ENCODE measurements at places on chromosomes 7 and 10.

- peak; percentile 45 for DNase-seq
These were observed 71.6 kb downstream of the THSD7A start for GRCh38 chr7:11760372-11760771.

DNA sequence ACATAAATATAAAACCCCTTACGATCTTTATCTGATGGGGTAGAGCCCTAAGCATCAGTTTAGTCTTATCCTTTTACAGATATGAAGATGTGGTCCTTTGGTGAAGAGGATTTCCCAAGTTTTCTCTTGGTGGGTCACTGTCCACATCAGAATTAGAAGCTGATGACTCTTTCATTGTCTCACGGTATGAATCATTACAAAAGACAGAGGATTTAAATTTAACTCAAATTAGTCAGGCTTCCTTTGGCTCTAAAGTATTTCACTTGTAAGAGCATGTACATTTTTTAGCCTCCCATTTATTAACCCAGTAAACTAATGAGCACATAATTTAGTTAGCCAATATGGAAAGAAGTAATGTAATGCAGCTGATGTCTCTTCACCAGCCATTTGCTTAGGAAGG, 49.9 kb upstream of the TMEM26 start:
- peak; percentile 37 for DNase-seq

DNA sequence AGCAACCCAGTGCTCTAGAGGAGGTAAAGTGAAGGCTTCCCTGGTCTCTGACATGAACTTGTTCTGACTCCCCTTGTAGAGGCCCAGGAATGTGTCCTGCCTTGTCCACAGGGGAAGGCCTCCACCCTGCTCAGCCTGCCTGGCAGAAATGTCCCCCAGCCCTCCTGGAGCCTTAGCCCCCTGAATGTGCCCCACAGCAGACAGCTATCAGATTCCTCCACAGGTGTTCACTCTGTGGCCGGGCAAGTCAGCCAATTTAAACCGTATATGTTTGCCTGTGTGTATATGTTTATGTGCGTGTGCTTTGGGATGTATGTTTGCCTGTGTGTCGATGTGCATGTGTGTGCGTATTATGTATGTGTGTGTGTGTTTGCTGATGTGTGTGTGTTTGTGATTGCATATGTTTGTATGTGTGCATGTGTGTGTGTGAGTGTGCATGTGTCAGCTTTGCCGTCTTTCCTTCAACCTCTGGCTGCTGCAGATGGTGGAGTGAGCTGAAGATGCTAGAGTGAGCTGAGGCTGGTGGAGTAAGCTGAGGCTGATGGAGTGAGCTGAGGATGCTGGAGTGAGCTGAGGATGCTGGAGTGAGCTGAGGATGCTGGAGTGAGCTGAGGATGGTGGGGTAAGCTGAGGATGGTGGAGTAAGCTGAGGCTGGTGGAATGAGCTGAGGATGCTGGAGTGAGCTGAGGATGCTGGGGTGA, 68.9 kb upstream of the ANTXRL start:
- DNase-seq, result no peak

GRCh38 chr10:114058297-114058696, 14.6 kb downstream of the ADRB1 start:
- no peak for DNase-seq

DNA sequence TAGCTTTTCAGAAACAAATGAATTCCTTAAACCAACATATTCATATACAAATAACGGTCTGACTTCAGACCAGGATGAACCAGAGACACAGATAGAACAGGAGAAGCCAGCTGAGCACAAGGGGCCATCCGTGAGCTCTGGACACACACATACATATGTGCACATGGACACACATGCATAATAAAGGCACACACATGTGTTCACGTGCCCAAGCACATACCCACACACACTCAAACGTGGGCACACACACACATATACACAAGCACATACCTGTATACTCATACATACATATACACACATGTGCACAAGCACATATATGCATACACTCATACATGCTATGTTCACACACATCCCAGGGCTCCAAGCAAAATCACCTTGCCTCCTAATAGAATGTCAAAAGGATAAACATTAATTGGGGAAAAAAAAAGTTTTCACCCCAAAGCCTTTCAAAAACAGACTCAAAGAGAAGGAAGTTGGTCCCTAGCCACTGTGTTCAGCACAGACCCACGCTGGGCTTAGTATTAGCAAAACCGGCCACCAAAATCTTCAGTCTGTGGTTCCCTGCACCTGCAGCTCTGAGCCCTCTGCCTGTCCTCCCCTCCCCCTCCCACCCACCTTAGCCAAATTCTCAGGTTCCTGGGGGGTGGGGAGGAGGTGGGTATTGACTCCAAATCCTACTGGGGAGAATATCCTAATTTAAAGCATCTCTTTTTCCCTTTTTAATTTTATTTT, 100.4 kb upstream of the MACROH2A2 start:
- DNase-seq, result no peak

GRCh38 chr10:69318867-69319727, 40.8 kb downstream of the HK1 start:
- DNase-seq, result no peak

DNA sequence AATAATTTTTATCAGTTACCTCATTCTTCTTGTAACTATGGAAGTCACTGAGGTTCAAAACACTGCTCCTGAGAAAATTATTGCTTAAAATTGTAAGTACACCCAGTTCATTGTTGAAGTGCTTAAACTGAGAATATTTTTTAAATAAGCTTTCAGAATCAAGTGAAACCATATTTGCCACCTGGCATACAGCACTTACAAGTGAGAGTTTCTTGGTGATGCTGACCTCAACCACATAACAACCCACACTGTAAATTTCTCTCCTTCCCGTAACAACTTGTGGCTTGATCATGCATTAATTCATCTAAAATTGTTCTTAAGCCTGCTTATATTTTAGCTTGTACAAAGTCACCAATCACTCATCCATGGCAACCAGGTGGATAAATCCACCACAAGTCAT, 34.0 kb downstream of the IMMP2L start:
- no peak for DNase-seq

DNA sequence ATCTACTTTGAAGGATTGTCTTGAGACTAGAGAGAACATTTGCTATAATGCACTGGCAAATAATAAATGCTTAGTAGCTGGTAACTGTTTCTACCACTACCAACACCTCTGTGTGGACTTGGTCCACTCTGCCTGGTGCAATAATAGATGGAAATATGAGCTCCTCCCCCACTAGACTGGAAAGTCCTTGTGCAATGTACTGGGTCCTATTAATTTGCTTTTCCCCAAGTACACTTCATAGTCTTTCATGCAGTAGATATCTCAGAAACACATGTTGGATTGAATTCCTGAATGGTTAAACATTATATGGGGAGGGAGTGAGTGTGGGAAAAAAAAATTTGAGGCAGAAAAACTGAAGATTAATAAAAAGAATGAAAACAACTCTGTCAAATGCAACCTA, 119.3 kb downstream of the C10orf90 start:
- DNase-seq, result no peak

GRCh38 chr10:15739254-15739970, 19.7 kb upstream of the ITGA8 start:
- no peak for DNase-seq

DNA sequence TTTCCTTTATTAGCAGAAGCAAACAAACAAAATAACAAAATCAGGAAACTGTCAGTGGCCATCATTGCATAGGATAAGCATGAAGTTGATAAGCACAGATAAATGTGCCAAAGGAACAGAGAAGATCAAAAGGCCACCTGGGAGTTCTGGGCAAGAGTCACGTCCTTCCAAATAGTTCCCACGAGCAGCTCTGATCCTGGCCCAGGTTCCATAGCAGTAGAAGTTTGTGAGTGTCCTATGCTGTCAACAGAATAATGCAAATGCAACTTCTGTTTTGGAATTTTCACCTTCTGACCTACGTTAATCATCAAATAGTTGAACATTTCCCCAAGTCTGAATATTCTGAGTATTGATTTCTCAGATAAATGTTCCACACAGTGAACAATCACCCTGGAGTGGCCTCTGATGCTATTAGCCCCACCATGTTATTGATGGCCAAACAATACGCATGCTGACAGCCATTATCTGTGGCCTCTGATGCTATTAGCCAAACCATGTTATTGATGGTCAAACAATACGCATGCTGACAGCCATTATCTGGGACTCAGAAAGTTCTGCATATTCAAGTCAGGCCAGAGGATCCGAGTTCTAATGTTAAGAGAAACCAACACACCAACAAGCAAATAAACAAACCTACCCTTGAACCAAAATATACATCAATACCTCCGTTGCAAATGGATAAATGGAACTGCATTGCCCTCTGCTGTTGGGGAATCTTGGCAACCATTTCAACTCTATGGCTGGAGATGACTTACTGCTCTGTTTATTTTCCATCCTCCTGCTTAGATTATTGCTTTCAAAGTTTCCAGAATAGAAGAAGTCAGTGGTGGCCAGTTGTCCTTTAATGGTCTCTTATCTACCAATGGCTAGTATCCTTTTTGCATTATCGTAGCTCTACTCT, 63.3 kb downstream of the MRC1 start:
- no peak for DNase-seq

- no peak for DNase-seq
These were observed 38.3 kb downstream of the SND1 start for GRCh38 chr7:127690337-127690736.

DNA sequence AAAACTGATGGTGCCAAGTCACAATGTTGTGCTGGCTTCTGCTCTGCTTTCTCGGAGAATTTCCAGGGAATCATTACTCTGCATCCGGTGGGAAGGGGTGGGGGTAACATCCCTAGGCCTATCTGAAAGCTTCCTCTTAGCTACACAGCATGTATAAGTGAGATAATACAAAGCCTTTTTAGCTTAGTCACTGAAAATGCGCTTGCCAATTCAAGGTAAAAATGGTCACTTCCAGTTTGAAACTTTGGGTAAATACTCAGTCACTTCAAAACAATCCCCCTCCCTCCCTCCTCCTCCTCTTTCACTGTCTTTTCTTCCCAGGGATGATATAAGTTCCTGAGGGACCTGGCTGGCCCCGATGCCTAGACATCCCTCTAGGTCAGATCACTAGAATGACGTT, 57.3 kb upstream of the APBB1IP start:
- no peak for DNase-seq

DNA sequence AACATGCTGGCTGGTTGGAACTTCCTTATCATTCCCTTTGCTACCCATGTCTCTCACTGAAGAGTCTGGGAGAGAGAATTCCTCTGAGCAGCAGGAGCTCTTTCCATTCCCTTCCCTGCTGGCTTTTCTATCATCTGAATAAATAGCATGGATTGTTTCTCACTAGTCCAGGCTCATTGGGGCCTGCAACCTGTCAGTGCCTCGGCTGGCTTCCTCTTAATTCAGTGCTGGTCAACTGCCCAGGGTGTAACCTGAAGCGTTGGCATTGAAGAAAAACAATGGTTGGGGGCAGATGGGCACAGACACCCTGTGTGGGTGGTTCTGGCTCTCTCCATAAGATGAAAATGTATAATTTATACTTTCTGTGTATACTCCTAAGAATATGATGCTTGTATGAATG, 155.6 kb downstream of the ANLN start:
- DNase-seq, result no peak

DNA sequence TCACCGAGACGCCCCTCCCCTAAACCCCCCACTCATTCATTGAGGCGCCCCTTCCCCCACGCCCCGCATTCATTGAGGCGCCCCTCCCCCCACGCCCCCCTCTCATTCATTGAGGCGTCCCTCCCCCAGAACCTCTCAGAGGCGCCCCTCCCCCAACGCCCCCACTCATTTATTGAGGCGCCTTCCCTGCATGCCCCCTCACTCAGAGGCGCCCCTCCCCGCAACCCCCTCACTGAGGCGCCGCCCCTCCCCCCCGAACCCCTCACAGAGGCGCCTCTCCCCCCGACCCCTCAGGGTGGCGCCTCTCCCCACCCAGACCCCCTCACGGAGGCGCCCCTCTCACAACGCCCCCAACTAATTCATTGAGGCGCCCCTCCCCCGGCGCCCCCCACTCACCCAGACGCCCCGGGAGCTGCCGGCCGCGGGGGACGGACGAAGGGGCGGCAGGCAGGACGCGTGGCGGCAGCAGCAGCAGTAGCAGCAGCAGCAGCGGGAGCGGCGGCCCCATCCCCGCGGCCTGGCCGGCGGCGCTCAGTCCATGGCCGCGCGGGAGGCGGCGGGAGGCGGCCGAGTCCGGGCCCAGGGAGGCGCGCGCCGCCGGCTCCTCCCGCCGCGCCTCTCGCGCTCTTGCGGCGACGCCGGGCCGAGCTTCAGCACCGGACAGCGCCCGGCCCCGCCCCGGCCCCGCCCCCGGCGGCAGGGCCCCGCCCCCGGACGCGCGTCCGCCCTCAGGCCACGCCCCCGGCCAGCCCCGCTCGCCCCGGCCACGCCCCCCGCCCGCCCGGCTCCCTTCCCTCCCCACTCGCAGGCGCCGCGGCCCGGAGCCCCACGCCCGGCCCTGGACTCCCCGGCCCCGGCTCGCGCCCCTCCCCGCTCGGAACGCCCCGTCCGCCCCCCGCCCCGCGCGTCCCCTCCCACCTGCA, at the start of gene PTPRN2:
PTPRN2 (minus strand) TSS at position 662 of the 923 bp plus-strand sequence.
- DNase-seq, result no peak

DNA sequence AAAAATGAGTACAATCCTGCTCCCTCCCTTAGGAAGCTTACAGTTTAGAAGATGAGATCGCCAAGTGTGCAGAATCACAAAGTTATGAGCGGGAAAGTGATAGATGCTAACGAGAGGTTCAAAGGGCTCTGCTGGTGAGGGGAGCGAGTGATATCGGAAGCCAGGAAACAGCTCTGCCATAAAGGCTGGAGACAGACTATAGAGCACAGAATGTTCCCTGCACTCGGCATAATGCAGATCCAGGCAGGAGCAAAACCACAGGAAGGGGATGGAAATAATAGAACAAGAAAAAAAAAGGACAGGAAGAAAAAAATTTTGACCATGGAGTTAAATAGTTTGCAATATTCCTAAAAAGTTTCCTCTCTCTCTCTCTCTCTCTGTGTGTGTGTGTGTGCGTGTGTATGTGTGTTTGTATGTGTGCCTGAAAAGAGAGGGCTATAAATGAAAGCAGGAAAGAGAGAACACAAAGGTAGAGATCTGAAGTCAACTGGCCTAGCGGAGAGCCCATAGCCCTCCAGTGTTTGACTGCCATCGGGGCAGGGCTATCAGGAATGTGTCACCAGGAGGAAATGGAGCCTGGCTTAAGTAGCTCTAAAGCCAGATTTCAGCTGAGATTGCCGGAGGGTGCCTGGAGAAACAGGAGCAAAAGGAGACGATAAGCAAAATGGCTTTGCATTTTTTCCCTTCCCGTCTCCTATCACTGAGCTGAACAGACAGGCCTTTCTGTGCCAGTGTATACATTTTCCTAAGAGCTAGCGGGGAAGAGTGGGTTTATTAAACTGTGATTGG, 175.8 kb upstream of the LYZL1 start:
- no peak for DNase-seq

GRCh38 chr10:80205477-80206276, at the start of gene ANXA11:
ANXA11 (minus strand) TSS chr10:80205537; CDS start chr10:80172861, 32,676 bp downstream.
- no peak for DNase-seq

DNA sequence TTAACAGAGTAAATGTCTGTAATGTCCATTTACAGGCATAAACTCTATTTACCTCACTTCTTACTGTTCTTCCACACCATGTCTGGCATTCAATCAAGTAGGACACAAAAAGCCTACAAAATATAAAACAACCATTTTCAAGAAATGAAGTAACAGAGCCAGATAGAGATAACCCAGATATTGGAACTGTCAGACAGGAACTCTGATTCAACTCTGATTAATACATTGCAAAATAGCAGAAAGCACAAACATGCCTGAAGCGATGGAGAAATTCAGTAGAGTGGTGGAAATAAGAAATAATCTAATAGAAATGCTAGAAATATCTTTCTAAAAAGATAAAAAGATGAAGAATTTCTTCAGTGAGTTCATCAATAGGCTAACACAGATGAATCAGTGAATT, 964.4 kb downstream of the PCDH15 start:
- DNase-seq, result no peak

Measured in fibroblast of skin of left quadriceps (primary cell).